ENCODE measurements at places on chromosomes 12 and 14. TPM values are rescaled to one million over a fixed set of nuclear protein-coding genes. Genes with fewer than 3 reads are reported as not detected.
A peak's percentile ranks its signal among the peaks of the same experiment; 100 is the strongest.

- DNase-seq: no peak
Measured at GRCh38 chr12:76276499-76277151, 71.6 kb downstream of the BBS10 start.

DNA sequence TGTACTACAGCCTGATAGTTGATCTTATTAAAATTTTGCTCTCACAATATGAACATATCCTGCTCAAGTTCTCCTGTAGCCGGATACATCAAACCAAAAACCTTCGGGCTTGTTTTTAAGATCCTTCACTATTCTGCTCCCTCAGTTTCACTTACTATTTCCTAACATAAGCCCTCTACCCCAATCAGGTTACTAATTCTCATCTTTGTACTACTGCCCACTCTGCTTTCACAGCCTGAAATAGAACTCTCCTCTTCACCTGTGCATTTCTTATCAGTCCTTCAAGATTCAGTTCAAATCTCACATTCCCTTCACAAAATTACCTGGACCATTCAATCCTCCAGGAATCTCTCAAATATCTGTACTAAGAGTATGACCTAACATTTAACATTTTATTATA, 14.2 kb downstream of the PAWR start:
- no peak for DNase-seq

DNA sequence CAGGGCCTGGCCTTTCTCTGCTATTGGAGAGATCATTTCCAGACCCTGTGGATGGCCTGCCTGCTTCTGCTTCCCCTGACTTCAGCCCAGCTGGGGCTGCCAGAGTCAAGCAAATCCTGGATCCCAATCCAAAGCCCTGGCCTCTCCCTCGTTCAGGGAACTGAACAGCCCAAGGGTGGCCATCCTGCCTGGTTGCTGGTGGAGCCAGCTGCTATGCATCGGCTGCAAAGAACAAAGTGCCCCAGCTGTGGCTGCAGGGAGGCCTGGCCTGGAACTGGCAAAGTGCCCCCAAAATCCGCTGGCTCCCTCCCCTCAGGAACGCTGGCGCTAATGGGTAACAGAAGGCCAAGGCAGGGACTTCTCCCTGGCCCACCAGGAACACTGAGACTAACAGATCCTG, 56.4 kb downstream of the LRRC74A start:
- DNase-seq: peak; percentile 32

- DNase-seq: no peak
Measured at GRCh38 chr14:28412077-28412476, 354.5 kb upstream of the FOXG1 start.

- DNase-seq: no peak
Measured at GRCh38 chr12:22978962-22979361, 354.0 kb downstream of the ETNK1 start.

GRCh38 chr12:124927201-124928094, 13.0 kb upstream of the UBC start:
- DNase-seq: peak; percentile 93

The VDR gene
- 33.8 TPM for total RNA-seq

Data from mucosa of gallbladder (tissue), 1 donor.